Ovary (tissue), 10 donors: ENCODE measurements at places on chromosomes 16 and 17. TPM values are rescaled to one million over a fixed set of nuclear protein-coding genes. Genes with fewer than 3 reads are reported as not detected.

- H3K4me3 ChIP-seq: no peak overlapping the region
- H3K27ac ChIP-seq: no peak overlapping the region
- no peaks in the 10 kb centered on the region for H3K27me3 ChIP-seq
- DNase-seq: no peak
- H3K4me1 ChIP-seq: no peaks in the 10 kb centered on the region
These were observed 25.0 kb downstream of the MAP3K3 start for GRCh38 chr17:63647065-63647725.

DNA sequence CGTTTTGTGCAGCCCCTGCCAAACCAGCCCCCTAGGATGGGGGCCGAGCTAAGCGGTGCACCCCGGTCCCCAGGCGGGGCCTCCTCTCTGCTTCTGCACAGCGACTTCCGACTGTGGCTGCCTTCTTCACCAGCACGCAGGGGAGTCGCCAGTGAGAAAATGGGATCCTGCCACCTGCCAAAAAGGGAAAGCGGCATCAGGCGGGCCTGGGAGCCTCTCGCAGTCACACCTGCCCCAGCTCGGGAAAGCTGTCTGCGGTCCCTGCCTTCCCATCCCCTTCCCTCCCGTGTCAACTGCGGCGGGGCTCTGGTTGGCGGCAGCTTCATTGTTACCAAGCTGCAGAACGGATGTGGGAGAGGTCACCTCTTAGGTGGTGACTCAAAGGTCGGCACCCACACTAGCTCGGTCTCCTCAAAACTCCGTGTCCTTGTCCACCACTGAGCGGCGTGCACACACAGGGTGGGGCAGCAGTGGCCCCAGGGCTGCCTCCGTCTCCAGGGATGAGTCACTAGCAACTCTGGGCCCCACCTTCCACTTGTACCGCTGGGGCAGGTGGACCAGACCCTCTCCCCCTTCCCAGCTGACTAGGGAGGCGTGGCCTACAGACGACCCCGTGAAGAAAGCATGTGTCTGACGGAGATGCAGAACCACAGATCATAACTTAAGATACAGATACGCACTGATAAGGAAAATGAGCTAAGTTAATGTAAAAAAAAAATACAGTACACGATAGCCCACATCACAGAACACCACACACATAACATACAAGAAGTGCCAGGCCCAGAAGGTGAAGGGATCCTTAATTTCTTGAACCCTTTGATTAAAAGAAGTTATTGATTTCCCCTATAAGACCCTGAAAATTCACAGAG, 1.5 kb upstream of the PCYT2 start:
- H3K36me3 ChIP-seq: no peaks in the 10 kb centered on the region
- peaks cover 5% of the 10 kb centered on the region for H3K4me1 ChIP-seq
- H3K27ac ChIP-seq: no peak overlapping the region
- no peak overlapping the region for H3K4me3 ChIP-seq
- DNase-seq: no peak

- no peak overlapping the region for H3K4me3 ChIP-seq
- no peaks in the 10 kb centered on the region for H3K36me3 ChIP-seq
- DNase-seq: no peak
- no peaks in the 10 kb centered on the region for H3K27me3 ChIP-seq
These were observed 24.6 kb downstream of the SOST start for GRCh38 chr17:43733956-43734355.

The RHOT1 gene
- polyA plus RNA-seq: 33.5 TPM

GRCh38 chr16:50521246-50521900, 26.8 kb upstream of the NKD1 start:
- no peak overlapping the region for H3K4me3 ChIP-seq
- H3K27me3 ChIP-seq: no peaks in the 10 kb centered on the region
- no peaks in the 10 kb centered on the region for H3K36me3 ChIP-seq
- no peaks in the 10 kb centered on the region for H3K4me1 ChIP-seq
- no peak for DNase-seq
- no peak overlapping the region for H3K27ac ChIP-seq

The TBC1D3H gene
- not detected for polyA plus RNA-seq

The SCGB1C2 gene
- polyA plus RNA-seq: not detected

GRCh38 chr16:57799600-57800199, 2.6 kb downstream of the KIFC3 start:
- H3K4me1 ChIP-seq: peaks cover 8% of the 10 kb centered on the region
- no peak overlapping the region for H3K27ac ChIP-seq
- H3K4me3 ChIP-seq: no peak overlapping the region
- no peak for DNase-seq
- H3K36me3 ChIP-seq: no peaks in the 10 kb centered on the region

The ZMYND15 gene
- 0.33 TPM for polyA plus RNA-seq

DNA sequence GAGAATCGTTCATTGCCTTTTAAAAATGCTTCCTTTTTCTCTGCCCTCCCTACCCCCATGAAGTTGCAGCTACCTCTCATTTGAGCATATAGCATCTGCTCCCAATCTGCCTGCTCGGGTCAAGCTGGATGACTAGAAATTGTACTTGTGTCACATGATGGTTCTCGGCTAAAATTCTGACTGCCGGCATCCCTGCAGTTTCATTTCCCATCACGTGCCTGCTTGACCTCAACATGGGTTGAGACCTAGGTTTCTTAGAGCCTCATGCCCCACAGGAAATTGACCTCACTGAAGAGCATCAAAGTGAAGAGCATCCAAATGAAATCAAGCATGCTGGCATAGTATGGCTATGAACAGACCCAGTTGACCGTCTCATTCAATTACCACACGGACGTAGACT, 581.6 kb upstream of the PSMD7 start:
- DNase-seq: no peak
- H3K36me3 ChIP-seq: no peaks in the 10 kb centered on the region
- no peak overlapping the region for H3K4me3 ChIP-seq
- H3K27ac ChIP-seq: no peak overlapping the region
- no peaks in the 10 kb centered on the region for H3K4me1 ChIP-seq

The CCL1 gene
- polyA plus RNA-seq: not detected

- no peaks in the 10 kb centered on the region for H3K36me3 ChIP-seq
- no peaks in the 10 kb centered on the region for H3K27me3 ChIP-seq
- H3K4me1 ChIP-seq: no peaks in the 10 kb centered on the region
- no peak for DNase-seq
- no peak overlapping the region for H3K27ac ChIP-seq
These were observed 16.6 kb downstream of the HSD17B2 start for GRCh38 chr16:82051656-82052055.

The QPRT gene
- 21.4 TPM for polyA plus RNA-seq

GRCh38 chr16:88355093-88355388, 27.7 kb upstream of the ZNF469 start:
- H3K27ac ChIP-seq: no peak overlapping the region
- no peaks in the 10 kb centered on the region for H3K36me3 ChIP-seq
- DNase-seq: no peak
- H3K27me3 ChIP-seq: no peaks in the 10 kb centered on the region
- no peaks in the 10 kb centered on the region for H3K4me1 ChIP-seq
- H3K4me3 ChIP-seq: no peak overlapping the region

DNA sequence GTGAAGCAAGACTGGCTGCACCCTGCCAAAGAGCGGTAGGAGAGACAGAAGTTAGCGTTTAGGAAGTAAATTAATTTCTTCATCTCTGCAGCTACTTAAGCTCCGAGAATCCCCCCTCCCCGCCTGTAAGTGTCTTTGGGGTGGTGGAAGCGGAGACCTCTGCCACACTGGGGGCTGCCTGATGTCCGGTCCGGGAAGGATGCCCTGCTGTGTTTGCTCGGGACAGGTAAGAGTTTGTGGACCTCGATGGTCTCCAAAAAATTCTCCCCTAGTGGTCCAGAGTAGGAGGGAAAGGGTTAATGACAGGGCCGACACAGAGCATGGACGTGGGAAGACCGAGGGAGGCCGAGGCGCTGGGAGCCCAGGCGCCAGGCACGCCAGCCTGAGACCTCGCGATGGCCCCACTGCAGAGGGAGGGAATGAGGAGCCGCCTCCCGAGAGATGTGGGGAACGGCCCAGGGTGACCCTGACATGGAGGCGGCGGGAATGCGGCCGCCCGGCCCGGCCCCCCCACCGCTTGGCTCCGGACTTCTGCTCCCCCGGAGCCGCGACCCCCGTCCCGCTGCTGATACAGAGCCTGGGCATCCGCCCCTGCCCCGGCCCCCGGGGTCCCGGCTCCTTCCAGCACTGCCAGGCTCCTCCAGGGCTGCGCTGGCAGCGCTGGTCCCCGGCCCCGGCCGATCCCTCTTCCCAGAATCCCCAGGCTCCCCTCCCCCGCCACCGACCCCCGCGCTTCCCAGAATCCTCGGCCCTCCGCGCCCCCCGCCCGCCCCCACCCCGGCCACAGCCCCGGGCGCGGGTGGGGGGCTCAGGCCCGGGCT, 680 bp downstream of the ZNF629 start:
- H3K4me3 ChIP-seq: peak overlapping the region; percentile 91
- no peaks in the 10 kb centered on the region for H3K36me3 ChIP-seq
- no peaks in the 10 kb centered on the region for H3K27me3 ChIP-seq
- peak; percentile 52 for DNase-seq

The DUSP3 gene
- 13.4 TPM for polyA plus RNA-seq

DNA sequence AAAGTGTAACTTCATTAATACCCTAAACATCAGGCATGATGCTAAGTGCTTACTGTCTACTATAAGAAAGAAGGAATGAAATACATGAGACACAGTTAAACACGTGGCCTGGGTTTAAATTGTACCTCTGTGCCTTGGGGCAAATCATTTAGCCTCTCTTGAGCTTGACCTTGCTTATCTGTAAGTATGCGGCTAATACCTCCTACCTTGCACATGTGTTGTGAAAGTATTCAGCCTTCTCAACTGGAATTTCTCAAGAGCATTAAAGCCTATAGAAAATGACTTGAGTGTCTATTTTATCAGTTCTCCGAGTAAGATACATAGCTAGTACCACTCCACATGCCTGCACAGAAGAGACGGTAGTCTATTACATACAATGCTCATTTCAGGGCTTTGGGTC, 10.8 kb downstream of the HEATR6 start:
- no peaks in the 10 kb centered on the region for H3K4me1 ChIP-seq
- H3K36me3 ChIP-seq: no peaks in the 10 kb centered on the region
- no peak for DNase-seq
- H3K27me3 ChIP-seq: no peaks in the 10 kb centered on the region

DNA sequence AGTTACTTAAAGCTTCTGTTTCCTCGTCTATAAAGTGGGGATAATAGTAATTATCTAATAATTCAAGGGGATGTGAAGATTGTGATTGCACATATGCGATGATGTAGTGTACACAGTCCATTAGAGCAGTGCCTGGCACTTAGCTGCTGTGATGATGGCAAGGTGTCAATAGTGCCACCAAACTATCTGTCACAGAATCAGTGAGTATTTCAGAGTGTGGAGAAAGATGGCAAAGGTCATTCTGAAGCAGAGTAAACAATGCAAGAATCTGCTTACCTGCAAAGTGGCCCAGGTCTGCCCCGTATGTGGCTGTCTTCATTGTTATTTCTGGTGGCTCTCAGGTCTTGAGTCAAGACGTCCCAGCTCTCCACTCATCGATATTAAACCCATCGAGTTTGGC, 15.1 kb downstream of the SYT17 start:
- H3K4me3 ChIP-seq: no peak overlapping the region
- H3K4me1 ChIP-seq: no peaks in the 10 kb centered on the region
- no peaks in the 10 kb centered on the region for H3K27me3 ChIP-seq
- DNase-seq: no peak
- H3K27ac ChIP-seq: no peak overlapping the region

The EPOP gene
- polyA plus RNA-seq: 0.61 TPM

The NUP88 gene
- polyA plus RNA-seq: 31.7 TPM
